ENCODE measurements at places on chromosomes 2 and 18.
A peak's percentile ranks its signal among the peaks of the same experiment; 100 is the strongest.

- DNase-seq: peak; percentile 61
Observed at GRCh38 chr2:69013142-69013839, at the start of gene ANTXR1. TSS of gene ANTXR1 (plus strand) at chr2:69013179. CDS start at chr2:69013500, 321 bp downstream.

- no peak for DNase-seq
Observed at GRCh38 chr18:61820882-61821281, 71.9 kb downstream of the RNF152 start.

DNA sequence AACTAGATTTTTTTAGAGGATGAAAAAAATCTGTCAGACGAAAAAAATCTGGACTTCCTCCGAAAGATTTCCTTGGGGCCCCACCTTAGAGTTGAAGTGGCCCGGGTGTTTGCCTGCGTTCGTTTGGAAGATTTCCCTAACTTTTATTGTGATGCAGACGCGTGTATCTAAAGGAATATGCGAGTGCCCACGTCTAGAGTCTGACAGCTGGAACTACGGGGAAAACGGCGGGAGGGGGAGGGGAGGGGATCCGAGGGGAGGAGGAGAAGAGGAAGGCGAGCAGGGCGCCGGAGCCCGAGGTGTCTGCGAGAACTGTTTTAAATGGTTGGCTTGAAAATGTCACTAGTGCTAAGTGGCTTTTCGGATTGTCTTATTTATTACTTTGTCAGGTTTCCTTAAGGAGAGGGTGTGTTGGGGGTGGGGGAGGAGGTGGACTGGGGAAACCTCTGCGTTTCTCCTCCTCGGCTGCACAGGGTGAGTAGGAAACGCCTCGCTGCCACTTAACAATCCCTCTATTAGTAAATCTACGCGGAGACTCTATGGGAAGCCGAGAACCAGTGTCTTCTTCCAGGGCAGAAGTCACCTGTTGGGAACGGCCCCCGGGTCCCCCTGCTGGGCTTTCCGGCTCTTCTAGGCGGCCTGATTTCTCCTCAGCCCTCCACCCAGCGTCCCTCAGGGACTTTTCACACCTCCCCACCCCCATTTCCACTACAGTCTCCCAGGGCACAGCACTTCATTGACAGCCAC is 2.4 kb upstream of the SP9 start:
- DNase-seq: peak; percentile 23

GRCh38 chr2:160647967-160648685 is 154.5 kb upstream of the RBMS1 start:
- no peak for DNase-seq

DNA sequence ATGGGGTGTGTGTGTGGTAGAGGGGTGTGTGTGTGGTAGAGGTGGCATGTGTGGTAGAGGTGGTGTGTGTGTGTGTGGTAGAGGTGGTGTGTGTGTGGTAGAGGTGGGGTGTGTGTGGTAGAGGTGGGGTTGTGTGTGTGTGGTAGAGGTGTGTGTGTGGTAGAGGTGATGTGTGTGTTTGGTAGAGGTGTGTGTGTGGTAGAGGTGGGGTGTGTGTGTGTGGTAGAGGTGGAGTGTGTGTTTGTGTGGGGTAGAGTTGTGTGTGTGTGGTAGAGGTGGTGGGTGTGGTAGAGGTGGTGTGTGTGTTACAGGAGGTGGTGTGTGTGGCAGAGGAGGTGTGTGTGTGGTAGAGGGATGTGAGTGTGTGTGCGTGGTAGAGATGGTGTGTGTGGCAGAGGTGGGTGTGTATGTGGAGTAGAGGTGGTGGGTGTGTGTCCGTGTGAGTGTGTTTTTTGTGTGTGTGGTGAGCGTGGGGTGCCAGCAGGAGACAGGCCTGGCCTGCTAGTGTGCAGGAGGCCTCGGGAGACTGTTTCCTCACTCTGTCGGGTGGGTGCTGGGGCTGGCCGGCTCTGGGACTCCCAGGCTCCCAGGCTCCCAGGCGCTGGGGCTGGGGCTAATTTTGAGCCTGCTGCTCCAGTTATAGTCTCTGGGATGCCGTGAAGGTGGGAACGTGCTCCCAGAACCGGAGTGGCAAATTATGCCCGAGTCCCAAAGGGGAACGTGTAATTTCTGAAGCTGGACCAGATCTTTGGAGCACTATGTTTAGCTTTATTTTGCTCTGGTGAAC is 165.2 kb downstream of the DYSF start:
- DNase-seq: no peak

DNA sequence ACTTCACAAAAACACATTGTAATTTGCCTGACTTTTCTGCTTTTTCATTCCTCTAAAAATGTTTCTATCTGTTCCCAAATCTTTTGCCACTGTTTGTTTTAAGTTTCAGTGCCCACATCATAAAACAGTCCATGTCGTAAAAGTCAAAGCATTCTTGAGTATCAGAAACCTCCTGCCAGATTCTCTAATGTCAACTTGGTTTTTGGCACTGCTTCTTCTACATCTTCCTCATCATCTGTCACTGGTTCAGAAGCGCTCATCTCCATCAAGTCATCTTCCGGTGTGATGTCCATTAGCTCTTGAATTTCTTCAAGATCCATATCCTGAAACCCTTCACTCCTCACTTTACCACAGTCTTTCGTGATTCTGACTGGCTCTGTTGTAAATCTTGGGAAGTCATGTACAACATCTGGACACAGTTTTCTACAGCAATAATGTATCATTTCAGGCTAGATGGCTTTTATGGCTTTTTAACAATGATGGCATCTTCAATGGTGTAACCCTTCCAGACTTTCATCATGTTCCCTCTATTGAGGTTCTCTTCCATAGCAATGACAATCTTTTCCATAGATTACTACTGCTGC is 19.6 kb downstream of the CUL3 start:
- DNase-seq: no peak
